ENCODE measurements at places on chromosomes 1 and 21.

DNA sequence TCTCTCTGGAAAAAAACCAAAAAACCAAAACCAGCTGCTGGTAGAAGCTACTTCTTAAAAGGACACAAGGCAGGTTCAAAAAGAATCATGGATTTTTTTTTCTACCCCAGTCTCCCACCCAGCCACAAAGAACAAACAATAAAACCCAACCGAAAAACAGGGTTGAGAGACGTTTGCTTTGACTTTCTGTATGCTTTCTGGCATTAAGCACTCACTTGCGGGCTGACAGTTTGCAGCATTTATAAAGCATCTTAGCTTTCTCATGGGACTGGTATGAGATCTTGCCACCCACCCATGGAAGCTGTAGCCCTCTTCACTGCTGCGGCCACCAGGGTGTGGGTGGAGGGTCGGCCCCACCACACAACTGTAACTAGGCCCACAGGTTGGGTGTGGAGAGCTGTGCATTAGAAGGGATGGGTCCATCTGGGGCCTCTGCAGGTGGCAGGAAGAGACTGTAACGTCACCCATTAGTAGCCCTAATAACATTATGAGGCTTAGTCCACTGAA lies 165.7 kb downstream of the RHOU start:
- no peak for DNase-seq

DNA sequence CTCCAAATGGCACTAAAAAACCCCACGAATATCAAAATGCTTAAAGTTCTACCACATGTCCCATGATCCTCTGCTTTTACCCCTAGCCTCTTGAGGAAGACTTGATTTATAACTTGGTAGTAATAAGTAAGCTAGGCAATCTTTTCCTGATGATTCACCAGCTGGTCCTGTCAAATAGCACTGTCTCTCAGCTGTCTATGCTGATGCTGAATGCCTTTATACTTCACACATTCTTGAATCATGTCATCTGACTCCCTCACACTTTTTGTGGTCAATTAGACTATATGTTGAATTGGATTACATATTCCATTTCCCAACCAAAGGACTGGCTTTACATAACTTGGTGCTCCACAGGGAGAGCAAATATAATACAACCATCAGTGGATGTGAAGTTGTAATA lies 16.6 kb downstream of the C21orf91 start:
- no peak for DNase-seq

DNA sequence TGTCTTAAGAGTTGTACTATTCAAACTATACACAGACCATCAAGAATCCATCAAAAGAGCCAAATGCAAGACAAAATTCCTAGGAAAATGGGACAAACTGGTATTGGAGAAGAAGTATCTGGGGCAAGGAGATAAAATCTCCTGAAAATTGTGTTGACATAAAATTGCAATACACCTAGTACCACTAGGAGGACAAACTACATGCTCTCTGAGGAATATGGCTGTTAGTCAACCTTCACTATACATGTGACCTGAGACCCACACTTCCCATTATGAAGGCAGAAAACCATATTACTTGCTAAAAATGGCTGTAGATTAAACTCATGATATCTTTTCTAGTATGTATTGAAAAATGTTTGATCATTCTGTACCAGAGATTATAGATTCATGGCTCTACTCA lies 30.0 kb downstream of the IRF2BP2 start:
- DNase-seq: no peak

- no peak for DNase-seq
Measured at GRCh38 chr1:20483098-20483832, 2.7 kb downstream of the CAMK2N1 start.

- DNase-seq: no peak
Measured at GRCh38 chr1:100862591-100862990, 32.1 kb downstream of the EXTL2 start.

DNA sequence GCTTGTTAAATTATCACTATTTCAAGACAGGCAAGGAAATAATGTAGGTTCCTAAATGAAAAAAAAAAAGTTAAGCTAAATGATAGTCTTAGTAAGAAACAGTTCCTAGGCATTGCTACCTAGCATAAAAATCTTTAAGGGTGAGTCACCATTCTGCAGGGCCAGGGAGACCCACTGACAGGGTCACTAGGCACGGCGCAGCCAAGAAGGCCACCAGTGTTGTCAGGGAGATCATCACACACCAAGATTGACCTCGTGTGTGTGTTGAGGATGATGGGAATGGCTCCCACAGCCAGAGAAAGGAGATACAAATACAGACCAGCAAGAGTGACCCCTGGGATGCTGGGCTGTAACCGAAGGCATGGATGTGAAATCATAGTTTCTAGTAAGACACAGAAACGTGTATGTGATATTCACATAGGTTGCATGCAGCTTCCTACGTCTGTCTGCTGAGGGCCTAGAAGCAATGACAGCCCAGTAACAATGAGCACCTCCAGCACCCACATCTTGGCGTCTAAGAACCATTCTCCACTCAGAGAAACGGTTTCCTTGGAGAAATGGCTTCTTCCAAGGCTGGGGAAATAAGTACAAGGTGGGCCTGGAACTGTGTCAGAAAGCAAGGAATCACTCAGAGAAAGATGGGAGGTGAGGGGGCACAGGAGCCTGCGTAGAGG lies 29.1 kb downstream of the RIPK4 start:
- no peak for DNase-seq

- no peak for DNase-seq
Measured at GRCh38 chr1:71264039-71264438, 183.2 kb upstream of the ZRANB2 start.

DNA sequence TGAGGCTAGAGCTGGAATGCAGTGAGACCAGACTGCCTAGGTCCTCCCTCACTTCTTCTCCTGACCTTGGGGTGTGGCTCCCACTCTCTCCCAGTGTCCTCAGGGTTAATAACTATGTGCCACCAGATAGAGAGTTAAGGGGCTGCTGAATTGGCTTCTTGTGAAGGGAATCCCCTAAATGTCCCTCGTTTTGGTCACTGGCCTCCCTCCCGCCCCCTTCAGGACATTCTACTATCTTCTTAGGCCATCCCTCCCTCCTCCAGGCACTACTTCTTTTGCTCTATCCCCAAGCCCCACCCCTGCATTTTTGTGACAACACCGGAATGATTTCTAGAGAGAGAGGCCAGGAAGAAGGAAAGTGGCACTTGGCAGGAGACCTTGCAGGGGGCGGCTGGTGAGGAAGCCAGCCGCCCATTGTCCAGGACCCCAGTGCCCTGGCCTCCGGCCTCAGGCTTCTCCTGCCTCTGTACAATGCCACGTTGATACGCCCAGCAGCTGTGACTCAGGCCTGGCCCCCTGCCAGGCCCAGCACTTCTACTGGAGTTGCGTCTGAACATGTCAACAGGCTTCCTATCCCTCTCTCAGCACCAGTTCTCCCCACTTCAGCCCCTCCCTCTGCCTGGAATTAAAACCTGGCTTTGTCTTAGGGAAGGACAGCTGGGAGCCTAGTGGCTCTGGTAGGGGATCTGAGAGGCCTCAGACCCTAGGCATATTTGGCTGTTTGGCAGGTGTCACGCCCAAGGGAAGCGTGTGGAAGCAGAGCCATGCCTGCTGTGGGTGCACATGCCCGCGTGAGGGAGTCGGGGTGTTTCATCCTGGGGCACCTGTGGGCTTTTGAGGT lies 9.1 kb downstream of the LMNA start:
- peak; percentile 79 for DNase-seq

DNA sequence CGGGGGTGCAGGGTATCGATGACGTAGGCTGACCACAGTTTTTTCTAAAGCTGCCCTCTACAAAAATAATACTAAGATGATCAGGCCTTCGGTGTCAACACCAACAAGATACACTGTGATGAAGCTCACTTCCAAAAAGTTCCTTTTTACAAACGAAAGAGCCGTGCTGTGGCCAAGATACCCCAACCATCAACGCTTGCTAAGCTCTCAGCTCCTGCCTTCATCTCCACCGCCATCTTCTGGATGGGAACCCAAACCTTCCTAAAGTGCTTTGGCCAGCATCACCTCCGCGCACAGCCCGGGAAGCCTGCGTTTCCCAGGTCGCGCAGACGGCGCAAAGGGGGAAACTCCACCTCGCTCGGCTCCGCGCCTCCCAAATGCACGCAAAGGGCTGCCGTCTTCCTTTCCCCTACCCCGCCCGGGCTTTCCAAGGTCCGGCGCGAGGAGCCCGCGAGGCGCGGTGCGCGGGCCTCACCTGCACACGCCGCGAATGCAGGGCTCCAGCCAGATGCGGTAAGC lies 541 bp downstream of the USP48 start:
- DNase-seq: peak; percentile 62

DNA sequence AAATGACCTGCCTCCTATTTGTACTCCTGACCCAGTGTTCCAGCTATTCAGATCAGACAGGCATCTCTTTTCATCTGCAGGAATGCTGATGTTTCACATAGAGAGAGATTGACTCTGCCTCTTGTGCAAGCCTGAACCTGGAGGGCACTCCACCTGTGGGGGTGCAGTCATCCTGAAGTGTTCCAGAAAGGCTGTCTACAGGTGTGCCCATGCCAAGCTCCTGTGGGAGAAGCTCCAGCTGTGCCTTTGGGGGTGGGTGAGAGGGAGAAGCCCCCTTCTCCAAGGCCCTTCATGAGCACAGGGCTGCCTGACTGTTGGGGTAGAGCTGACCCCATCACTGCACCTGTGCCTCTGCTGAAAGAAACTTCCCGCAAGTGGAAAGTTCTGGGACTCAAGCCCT lies 22.8 kb downstream of the IFI44 start:
- no peak for DNase-seq

GRCh38 chr1:79302380-79302930 lies 295.9 kb upstream of the ADGRL4 start:
- DNase-seq: no peak

- DNase-seq: no peak
Measured at GRCh38 chr1:36766481-36766880, 267.8 kb downstream of the GRIK3 start.

DNA sequence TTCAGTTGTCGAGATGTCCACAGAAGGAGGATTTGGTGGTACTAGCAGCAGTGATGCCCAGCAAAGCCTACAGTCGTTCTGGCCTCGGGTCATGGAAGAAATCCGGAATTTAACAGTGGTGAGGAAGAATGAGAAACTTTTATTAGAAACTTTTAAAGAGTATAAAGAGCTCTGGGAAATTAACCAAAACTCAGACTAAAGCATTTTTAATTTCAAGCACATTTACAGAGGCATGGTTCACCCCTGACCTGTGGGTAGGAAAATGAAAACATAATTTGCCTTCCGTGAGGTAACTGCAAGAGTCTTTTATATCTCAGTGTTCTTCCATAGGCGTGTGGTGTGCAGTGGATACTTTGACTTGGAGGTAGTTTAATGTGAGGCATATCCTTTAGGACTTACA lies 44.8 kb upstream of the KCNQ4 start:
- DNase-seq: no peak

DNA sequence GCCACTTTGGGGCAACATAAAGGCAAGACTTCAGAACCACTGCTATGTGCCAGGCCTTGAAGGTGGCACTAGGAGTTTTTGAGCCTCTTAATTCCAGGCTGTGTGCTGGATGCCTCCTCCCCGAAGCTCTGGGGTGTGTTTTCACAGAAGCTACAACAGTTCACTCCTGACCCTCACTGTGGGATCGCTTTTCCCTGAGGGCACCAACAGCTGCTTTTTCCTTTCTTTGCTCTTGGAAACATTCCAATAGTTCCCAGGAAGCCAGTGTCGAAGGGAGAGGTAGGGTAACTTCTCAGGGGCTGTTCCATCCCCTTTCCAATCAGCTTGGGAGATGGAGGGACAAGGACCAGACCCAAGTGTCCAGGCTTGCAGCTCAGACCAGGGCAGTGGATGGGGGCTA lies 153.4 kb downstream of the C1orf94 start:
- no peak for DNase-seq

DNA sequence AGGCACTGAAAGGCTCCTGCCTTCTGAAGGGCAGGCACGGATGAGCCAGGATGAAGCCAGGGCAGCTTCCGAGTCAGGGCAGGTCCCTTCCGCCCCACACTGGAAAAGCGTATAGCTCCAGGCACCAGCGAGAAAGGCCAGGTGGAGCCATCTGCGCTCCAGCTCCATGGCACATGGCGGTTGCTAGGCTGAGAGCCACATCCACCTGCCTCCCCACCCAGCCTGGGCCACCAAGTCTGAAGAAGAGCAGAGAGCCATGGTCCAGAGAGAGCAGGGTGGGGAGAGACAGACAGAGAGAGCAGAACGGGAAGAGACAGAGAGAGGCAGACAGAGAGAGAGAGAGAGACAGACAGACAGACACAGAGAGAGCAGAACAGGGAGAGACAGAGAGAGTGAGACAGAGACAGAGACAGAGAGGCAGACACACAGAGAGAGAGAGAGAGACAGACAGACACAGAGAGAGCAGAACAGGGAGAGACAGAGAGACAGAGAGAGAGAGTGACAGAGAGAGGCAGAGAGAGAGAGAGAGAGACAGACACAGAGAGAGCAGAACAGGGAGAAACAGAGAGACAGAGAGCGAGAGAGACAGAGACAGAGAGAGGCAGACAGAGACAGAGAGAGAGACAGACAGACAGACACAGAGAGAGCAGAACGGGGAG lies 5.2 kb downstream of the FNDC10 start:
- DNase-seq: no peak

GRCh38 chr1:58922302-58923089 lies 138.6 kb upstream of the JUN start:
- peak; percentile 54 for DNase-seq

- DNase-seq: no peak
Measured at GRCh38 chr1:227561241-227561907, 2.0 kb upstream of the ZNF678 start.

GRCh38 chr1:3614755-3615742 lies 3.7 kb upstream of the MEGF6 start:
- no peak for DNase-seq

DNA sequence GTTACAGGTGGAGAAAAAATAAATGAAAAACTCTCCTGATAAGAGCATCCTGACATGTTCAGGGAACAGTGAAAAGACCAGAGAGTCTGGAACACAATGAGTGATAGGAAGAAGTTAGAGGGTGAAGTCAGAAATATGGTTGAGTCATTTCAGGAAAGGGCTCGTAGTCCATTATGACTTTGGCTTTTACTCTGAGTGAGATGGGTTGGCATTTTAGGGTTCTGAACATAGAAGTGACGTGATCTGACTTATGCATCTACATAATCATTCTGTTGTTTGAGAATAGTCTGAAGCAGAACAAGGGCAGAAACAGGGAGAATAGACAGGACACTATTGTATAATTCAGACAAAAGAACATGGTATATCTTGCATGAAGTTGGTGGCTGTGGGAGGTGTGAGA lies 5.8 kb downstream of the HMCN1 start:
- no peak for DNase-seq

DNA sequence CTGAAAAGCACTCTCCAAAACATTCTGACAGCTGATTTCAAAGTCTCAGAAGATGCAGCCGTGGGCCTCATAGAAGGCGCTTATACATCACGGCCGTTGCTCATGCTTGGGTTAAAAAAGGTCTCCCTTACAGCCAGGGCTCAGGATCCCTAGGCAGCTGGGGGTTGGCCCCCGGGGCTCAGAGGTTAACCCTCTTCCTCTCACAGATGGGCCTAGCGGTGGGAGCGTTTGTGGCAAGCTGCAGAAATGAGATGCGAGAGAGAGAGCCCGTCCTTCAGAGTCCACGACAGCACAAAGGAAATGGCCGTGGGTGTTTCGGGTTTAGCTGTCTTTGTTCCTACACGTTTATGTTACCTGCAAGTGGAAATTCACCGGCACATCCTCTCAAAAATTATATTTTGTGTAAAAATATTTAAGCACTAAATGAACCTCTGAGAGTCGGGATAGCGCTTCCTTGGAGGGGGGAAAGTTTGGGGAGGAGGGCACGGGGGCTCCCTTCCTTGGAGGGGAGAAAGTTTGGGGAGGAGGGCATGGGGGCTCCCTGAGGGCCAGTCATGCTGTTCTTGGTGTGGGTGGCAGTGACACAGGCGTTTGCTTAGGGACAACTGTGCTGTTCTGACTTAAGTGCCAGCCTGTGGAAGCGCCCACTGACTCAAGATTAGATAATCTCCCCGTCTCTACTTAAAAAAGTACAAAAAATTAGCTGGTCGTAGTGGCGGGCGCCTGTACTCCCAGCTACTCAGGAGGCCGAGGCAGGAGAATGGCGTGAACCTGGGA lies 20.5 kb upstream of the PRDM15 start:
- peak; percentile 79 for DNase-seq
